ENCODE measurements at places on chromosomes 7 and 10. TPM values are rescaled to one million over a fixed set of nuclear protein-coding genes. Genes with fewer than 3 reads are reported as not detected.
A peak's percentile ranks its signal among the peaks of the same experiment; 100 is the strongest.

The CHN2 gene
- total RNA-seq: 3.6 TPM

- no peak for DNase-seq
Measured at GRCh38 chr7:96314402-96315124, 7.3 kb downstream of the SLC25A13 start.

DNA sequence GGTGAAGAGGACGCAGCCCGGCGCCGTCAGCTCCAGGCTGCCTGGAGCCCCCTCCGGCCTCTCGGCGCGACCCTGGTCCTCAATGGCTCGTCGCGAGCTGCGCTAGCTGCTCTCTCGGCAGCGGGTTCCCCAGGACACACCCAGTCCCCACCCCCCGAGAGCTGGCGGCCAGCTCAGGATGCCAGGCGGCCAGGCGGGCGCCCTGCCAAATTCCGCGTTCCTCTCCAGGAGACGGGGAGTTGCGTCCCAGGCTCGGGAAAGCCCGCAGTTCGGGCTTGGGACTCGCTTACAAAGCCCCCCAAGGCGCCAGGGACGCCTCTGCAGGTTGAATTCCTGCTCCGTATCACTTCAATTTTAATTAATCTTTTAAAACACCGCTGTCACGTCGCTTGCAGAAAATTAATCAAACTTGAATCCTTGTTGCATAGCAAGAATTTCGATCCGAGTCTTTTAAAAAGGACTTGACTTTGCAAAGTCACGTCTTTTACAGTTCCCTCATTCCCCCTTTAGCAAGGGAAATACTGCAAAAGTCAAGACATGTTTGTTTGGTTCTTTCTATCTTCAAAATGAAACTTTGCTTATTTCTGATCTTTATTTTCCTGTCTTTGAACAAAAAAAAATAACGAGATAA lies 28.2 kb downstream of the SKIDA1 start:
- DNase-seq: peak; percentile 63

DNA sequence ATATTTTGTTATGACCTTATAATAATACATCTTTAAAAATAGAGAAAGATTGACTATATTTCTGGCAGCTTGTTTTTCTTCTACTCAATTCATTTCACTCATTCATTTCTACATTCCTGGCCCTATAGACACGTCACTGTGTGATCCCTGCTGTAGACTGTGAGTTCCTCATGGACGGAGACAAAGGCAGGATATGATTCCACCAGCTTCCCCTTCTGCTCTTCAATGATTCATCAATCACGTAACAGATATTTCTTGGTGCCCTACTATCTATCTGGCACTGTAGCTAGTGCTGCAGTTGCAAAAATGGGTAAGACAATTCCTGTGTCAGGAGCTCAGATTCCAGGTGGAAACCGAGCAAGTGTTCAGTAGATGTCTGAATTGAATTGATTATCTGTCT lies 415.0 kb downstream of the SFMBT2 start:
- peak; percentile 7 for DNase-seq

DNA sequence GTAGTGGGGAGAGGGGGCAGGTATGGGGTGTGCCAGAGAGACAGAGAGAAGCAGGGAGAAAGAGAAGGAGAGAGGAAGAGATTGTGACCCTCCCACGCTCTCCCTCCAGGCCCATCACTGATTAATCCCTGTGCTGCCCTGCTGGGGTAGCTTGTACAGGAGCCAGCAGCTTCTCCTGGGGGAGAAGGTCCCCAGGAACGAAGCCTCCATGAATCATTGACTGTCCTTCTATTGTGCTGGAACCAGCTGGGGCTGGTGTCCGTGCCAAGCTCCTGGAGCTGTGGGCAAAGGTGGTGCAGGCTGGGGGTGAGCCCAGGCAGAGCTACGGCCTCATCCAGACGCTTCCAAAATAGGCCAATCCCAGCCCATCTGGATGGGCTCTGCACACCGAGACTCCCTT lies 20.9 kb downstream of the AQP1 start:
- DNase-seq: no peak

DNA sequence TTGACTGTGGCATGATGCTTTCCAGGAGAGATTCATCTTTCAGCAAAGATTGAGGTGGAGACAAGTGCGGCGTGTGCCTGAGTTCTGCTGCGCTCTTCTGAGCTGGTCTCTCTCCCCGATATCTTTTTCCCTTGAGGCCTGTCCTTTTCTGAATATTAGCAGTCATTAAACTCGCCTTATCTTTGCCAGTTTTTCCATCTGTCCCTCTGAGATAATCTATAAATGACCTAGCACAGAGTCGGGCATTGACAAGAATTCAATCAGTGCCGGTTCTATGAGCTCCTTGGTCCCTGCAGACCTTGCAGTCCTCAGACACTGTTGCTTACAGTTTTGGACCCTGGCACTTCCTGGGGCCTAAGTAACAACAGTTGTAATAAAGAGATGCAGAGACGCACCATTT lies 89.7 kb upstream of the IKZF1 start:
- no peak for DNase-seq

GRCh38 chr7:108254259-108254658 lies 124.1 kb upstream of the LAMB4 start:
- peak; percentile 59 for DNase-seq

The BMPER gene
- 4.4 TPM for total RNA-seq

The AFAP1L2 gene
- total RNA-seq: 28.1 TPM

DNA sequence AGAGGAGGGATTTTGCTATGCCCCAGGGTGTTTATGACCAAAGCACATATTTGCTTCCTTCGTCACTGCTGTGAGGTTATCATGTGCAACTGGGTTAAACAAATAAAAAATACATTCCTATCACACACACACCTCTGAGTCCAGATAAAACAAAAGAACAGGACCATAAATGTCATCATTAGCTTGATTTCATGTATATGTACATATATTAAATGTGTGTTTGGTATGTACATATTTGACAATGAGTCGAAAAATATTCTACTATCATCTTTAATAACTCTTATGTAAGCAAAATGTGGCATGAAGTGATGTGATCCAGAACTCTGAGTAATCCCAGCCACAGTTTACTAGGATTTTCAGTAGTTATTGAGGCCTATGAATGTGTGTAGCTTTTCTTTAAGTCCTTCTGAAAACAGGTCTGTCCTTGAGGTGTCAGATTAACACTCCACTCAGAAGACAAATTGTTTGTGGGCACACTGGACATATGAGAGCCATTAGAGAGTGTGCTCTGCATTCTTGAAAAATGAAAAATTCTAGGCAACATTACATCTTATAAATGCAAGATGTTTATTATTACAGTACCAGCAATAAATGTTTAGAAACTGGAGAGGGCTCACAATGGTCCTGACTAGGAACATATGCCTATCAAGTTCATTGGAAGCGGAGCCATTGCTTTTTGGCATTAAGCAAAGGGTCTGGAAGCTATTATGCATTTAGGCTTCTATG lies 335.1 kb upstream of the SEMA3A start:
- peak; percentile 86 for DNase-seq

GRCh38 chr10:6201516-6201975 lies 1.2 kb upstream of the PFKFB3 start:
- peak; percentile 39 for DNase-seq

The PDZD7 gene
- 2.2 TPM for total RNA-seq

DNA sequence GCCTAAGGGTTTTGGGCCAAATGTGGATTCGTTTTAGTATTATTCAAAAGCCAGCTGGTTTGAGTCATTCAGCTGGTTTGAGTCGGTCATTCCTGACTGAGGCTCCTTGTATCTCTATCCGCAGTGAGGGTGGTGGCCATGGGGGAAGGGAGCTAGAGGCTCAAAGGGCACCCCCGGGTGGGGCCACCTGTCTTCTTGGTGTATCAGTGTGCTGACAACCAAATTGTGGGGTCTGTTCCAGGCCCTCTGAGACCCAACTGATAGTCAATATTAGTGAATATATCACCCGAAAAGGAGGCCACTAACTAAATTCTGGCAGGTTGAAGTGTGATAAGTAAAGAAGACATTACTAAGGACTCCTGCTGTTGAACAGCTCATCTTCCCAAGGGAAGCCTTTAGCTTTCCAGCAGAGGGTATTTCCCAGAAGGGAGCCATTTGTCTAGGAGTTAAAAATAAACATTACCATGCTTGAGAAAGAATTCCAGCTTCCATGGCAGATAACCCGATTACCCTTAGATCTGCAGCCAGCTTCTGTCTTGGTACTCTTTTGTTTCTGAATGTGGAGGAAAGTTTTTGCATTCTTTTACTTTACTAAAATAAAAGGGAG lies 29.9 kb upstream of the DDX50 start:
- DNase-seq: peak; percentile 60

The MRM2 gene
- 22.6 TPM for total RNA-seq

GRCh38 chr10:98460837-98461499 lies 14.2 kb upstream of the HPS1 start:
- peak; percentile 93 for DNase-seq

DNA sequence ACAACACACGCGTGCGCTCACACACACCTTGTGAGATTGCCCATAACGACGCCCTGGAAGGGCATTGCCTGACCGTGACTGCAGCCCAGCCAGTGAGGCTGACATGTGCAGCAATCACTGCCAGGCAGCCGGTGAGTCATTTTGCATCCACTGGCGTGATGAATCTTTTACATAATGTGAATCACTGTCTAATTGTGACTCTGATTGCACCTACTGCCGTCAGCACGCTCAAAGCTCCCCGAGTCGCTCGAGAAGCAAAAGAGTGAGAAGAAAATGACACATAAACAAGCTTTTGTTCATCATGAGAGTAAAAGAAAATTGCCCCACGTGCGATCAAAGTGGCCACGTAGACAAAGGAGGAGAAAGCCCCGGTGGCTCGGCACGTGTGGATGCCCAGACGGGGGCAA lies 117.4 kb upstream of the PFKP start:
- peak; percentile 85 for DNase-seq

DNA sequence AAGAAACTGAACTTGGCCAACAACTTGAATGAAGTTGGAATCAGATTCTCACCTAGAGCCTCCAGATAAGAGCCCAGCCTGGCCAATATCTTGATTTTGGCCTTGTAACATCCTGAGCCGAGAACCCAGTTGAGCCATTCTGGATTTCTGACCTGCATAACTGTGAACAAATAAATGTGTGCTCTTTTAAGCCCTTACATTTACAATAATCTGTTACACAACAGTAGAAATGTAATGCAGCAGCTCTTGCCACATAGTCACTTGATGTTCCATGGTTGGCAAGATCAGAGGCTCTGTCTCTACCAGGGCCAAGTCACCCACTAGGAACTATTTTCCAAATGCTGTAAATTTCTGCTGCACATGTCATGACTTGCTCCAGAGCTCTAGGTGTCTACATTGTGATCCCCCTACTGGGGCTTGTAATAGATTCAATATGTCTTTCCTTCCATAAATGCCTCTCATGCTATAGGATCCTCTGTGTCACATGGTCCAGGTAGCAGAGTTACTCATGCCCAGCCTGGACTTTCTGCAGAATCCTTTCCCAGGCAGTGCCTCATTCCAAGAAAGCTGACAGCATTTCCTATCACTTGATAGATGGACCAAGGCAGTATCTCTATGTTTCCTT lies 11.4 kb upstream of the RBM20 start:
- DNase-seq: no peak

All from astrocyte (in vitro differentiated cells and primary cell).